Esophagus muscularis mucosa (tissue), 4 donors: ENCODE measurements at places on chromosomes 12 and 14. TPM values are rescaled to one million over a fixed set of nuclear protein-coding genes. Genes with fewer than 3 reads are reported as not detected.

DNA sequence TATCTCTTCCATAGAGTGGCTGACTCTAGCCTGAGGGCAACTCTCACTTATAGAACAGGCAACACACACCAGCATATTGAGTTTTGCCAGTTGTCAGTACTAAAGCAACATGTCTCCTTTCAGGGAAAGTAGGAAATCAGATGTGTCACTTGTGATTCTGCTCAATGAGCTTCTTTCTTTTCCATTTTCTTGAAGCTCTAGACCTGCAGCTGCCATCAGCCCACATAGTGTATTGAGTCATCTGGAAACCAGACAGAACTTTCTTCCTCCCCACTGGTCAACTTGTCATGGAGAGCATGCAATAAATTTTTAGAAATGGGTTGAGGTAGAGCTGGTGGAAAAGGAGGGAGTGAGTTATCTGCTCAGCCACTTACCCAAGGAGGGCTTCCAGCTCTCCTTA is 209.0 kb upstream of the PLEKHG7 start:
- DNase-seq = no peak

- no peak for DNase-seq
These were observed 28.1 kb downstream of the KLHDC2 start for GRCh38 chr14:49796025-49796424.

GRCh38 chr12:56122637-56123036 is 4.6 kb downstream of the ZC3H10 start:
- DNase-seq = no peak

- peak; percentile 62 for DNase-seq
These were observed 33.9 kb downstream of the STON2 start for GRCh38 chr14:81366214-81366613.

DNA sequence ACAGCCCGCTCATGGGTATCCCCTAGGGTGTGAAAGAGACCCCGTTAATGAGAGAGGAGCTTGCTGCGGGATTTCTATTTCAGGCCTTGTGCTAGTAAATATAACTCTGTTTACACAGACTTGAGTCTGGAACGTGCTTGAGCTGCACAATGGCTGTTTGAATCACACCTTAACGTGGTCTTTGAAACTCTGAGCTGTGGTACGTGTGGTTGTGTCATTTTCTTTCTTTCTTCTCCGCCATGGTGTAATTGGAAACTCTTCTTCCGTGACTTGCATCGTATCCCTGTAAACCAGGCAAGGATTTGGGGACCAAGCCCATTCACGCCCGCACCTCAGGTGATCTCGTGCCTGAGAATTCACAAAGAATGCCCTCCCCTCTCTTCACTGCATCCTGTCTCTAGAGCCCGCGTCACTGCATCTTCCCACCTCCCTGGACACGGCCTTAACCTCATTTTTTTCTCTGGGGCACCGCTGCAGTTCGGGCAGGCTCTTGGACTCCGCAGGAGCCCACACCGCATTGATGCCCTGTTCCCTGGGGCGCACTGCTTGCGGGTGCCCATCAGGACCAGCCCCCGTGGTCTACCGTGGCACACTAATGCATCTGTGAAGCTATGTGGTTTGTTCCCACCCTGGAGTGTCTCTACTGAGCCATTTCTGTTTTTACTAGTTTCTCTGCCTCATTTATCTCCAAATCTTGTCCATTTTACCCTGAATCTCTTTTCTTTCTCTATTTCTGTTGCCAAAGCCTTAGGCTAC is 78.4 kb upstream of the PARP11 start:
- DNase-seq = no peak

DNA sequence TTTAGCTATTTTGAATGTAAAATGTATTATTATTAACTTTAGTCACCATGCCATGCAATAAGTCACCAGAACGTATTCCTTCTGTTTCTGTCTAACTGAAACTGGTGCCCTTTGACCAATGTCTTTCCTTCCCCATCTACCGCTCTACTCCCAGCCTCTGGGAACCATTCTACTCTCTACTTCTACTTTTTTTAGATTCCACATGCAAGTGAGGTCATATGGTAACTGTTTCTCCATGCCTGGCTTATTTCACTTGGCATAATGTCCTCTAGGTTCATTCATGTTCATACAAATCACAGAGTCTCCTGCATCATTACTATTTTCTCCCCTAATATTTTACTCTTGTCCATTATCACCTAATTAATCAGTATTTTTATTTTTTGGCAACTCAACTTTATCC is 160.1 kb downstream of the TMX1 start:
- DNase-seq = no peak

DNA sequence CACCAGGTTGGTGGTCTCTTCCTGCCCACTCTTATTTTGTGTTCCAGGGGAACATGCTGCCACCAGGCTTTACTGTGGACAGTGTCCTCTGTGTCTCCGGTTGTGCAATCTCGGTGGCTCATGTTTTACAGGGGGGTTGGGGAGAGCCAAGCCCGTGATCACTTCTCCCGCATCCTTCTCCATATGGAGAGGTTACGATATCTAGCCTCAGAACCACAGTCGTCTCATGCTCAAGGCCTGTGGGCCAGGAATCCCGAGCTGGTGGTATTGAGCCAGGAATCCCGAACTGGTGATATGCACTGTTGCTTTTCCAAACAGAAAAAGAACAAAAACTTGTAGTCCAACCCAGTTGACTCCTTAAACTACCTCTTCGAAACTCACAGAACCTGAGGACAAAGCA is 37.0 kb upstream of the INF2 start:
- no peak for DNase-seq

GRCh38 chr12:10397296-10397695 is 7.5 kb upstream of the KLRK1 start:
- DNase-seq = no peak

GRCh38 chr12:66048835-66049537 is 81.6 kb downstream of the LLPH start:
- DNase-seq = peak; percentile 57

- no peak for DNase-seq
These were observed 78.4 kb downstream of the NRXN3 start for GRCh38 chr14:78248501-78249090.

GRCh38 chr12:5567016-5567725 is 135.3 kb downstream of the NTF3 start:
- no peak for DNase-seq

DNA sequence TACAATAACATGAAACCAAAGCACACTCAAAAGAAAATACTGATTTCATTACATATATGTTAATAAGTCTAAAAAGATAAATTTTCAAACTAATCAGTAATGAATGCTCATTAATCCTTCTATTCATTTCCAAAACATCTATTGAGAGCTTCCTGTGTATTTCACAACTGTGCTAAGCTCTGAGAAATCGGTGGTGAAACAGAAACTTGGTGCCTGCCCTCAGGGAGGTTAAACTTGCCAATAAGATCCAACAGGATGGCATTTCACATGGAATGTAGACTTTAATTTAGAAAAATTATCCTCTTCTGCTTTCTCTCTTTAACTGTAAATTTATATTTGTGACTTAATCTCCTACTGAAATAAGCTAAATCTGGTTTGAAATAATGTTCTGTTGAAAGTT is 70.9 kb upstream of the SLC38A4 start:
- DNase-seq = no peak

DNA sequence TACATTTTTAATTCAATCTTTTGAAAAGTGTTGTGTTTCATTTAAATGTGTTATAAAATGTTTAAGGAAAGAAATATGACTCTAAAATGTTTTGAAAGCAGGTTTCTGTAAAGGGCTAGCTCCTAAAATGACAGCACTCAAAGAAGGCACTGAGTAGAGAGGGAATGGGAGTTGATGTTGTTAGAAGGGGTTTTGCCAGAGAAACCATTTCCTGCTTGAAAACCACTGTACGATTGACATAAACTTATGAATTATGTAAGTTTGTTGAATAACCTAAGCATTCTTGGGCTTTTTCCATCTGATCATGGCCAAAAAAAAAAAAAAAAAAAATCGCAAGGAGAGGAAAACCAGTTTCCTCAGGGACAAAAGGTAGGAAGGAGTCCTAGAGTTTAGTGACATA is 234.0 kb downstream of the EGLN3 start:
- DNase-seq = no peak

DNA sequence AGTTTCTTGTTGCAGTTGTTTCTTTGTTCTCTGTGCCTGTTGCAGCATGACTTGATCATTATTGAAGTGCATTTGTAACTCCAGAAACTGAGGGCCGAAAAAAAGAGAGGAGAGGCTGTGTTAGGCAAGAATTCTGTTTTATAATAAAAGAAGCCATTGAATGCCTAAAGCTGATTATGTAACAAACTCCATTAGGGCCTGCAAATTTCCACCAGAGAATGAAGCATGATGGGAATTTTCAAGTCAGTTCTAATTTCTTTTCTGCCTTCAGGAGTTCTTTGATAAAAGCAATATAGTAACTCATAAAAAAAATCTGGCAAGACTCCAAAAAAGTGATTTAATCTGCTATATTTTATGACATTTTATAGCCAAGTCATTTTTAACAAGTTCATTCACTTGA is 156.7 kb upstream of the RASSF8 start:
- DNase-seq = no peak

GRCh38 chr14:54444681-54445080 is 3.5 kb upstream of the CNIH1 start:
- DNase-seq = no peak

- DNase-seq = no peak
These were observed 52.1 kb downstream of the IRF2BPL start for GRCh38 chr14:76976240-76977005.

GRCh38 chr12:47832263-47832933 is 12.7 kb upstream of the HDAC7 start:
- DNase-seq = no peak

- peak; percentile 37 for DNase-seq
These were observed 14.0 kb upstream of the DHRS2 start for GRCh38 chr14:23621932-23622730.

- DNase-seq = peak; percentile 68
These were observed 202.8 kb upstream of the DIO3 start for GRCh38 chr14:101358320-101359125.

GRCh38 chr12:22759769-22760674 is 135.1 kb downstream of the ETNK1 start:
- no peak for DNase-seq

DNA sequence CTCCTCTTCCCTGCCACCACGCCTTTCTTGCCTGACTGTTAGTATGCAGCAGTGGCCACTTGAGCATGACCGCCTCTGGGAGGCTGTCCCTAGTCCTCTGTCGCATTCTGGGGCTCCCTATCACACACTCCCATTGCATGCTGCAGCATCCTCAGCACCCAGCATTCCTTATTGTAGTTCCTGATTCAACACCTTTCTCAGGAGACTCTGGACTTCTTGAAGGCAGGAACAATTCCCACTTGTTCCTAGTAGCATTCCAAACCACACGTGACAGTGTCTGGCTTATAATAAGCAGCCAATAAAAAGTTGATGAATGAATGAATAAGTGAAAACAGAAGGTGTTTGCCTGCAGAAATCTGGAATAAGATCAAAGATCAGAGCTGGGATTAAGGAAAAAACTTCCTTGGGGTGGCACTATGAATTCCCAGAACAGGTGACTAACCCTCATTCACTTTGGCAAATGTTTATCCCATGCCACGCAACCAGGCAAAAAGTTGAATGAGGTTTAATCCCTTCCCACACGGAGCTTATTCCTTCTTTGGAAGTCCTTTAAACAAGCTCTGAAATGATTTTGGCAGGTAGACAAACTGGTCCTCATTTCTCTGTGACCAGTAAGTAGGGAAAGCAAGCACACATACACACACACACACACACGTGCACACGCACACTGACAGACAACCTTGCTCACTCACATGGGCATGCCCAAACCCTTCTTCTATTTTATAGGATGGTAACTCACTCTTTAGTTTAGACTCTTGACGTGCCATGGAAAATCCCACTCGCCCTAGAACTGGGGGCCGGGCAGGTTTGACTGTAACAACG is 26.5 kb downstream of the NTF3 start:
- no peak for DNase-seq

GRCh38 chr12:104457746-104458693 is 1.3 kb downstream of the CHST11 start:
- DNase-seq = no peak

DNA sequence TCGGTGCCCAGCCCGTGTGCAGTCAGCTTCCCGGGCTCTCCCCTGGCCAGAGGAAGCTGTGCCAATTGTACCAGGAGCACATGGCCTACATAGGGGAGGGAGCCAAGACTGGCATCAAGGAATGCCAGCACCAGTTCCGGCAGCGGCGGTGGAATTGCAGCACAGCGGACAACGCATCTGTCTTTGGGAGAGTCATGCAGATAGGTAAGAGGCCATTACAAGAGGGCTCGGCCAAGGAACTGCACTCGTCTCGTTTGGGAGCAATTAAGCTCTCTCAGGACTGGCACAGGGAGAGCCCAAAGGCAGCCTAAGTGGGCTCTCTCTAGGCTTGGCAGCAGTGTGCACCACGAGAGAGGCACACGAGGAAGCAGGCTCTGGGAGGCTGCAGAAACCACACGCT is 3.7 kb downstream of the WNT5B start:
- no peak for DNase-seq

DNA sequence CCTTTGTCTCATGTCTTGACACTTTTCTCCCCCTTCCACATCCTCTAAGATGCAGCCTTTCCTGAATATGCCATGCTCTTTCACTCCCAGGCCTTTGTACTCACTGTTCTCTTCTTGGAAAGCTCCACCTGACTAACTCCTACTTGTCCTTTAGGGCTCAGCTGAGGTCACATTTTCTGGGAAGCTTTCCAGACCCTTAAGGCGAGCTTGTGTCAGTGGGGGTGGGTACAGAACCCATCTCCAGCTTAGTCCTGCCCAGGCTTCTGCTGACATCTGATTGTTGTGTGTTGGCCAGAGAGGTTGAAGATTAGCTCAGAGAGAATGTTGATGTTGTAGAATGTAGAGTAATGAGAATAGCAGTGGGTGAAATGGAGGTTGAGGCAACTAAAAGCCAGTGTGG is 2.9 kb upstream of the TSFM start:
- no peak for DNase-seq

- no peak for DNase-seq
These were observed 11.1 kb downstream of the PLEKHA5 start for GRCh38 chr12:19140381-19141236.

DNA sequence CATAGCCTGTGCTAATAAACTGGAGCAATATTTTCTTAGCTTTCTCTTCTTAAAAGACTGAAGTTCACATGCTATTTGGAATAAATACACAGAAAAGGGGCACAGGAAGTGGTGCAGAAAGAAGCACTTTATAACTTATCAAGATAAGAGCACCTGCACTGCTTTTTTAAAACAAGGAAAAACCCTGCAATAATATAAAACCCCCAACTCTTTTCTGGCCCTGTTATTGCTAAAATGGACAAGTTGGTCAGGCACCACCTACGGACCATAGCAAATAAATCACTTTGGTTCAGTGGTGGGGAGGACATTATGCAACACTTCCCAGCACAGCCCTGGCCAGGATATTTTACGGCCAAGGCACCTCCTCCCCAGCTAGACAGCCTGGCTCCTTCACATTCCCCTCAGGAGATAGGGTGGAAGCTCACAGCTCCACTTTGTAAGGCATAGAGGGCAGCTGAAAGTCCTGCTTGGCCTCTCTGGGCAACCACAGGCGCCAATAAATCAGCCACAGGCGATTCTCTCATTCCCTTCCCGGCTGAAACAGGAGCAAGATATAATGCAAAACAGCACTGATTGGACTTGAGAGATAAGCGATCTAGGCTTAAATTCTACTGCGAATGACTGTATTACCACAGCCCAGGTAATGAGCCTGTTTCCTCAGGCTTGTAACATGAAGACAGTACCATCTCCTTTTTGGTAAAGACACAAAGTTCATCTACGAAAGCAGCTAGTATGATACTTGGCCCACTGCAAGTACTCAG is 2.0 kb downstream of the ZBTB25 start:
- DNase-seq = peak; percentile 92

The TECPR2 gene
- total RNA-seq = 54.8 TPM

The DPY19L2 gene
- total RNA-seq = 5.0 TPM

The TSPAN19 gene
- not detected for total RNA-seq

The PSMA6 gene
- 143 TPM for total RNA-seq

The DGKA gene
- 18.7 TPM for total RNA-seq

The C14orf180 gene
- not detected for total RNA-seq

The STAC3 gene
- 0.42 TPM for total RNA-seq

The CD27 gene
- not detected for total RNA-seq

The PROX2 gene
- total RNA-seq = not detected
